ENCODE measurements at places on chromosomes 13 and 19.

GRCh38 chr13:98207416-98207815 is 30.3 kb upstream of the RNF113B start:
- no peak for DNase-seq

- DNase-seq: no peak
Measured at GRCh38 chr13:79749984-79750551, 269.1 kb downstream of the NDFIP2 start.

DNA sequence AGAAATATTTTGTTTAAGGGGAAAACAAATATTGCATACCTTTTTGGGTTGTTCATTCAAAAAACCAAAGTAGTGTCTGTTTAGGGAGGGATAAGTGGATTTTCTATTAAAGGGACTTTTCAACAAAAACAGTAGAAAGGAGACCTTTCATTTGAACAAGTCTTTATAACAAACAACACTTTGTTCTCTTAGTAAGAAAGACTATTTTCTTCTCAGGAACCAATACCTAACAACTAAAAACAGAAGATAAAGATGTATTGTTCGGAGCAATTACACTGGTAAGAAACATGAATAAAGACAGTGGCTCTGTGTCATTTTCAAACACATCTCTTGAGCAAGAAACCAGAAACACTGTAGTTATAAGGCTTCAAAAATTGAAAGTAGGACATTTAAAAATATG is 1610.1 kb upstream of the PCDH20 start:
- DNase-seq: no peak

- DNase-seq: no peak
Measured at GRCh38 chr13:42102961-42103865, 54.8 kb downstream of the DGKH start.

- no peak for DNase-seq
Measured at GRCh38 chr13:102374726-102375125, 27.1 kb downstream of the FGF14 start.

- DNase-seq: no peak
Measured at GRCh38 chr19:58400316-58400915, 5.0 kb downstream of the RNF225 start.

GRCh38 chr19:35027851-35028599 is 2.2 kb upstream of the SCN1B start:
- no peak for DNase-seq

GRCh38 chr19:55641426-55642152 is 787 bp downstream of the ZNF580 start:
- DNase-seq: peak; percentile 39

DNA sequence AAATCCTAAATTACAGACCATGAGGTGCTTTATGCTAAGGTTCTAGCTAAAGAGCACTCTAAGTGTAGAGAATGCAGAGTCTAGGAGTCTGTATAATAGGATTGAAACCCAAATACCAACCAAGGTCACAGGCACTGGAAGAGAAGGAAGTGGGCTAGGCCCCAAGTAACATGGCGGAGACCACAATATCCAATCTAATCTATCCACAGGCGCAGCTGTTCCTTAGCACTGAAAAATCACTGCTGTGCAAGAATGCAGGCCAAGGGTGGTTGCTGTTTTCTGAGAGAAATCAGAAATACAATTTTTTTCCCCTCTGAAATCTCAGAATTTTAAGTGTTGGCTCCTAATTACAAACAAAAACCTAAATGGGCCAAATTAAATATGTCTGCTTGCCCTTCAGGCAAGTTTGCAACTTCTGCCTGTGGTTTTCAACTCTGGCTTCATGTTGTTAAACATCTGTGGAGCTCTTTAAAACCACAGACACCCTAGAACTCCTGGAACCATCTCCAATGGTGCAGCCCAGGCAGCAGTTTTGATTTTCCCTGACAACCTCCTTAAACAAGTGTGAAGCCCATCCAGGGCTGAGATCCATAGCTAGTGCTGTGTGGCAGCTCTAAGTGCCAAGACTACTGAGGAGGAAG is 6.1 kb downstream of the RANBP3 start:
- DNase-seq: no peak

Measured in activated CD4-positive, alpha-beta T cell treated with anti-CD3 and anti-CD28 coated beads for 48 hours (primary cell).